ENCODE measurements at places on chromosomes 5 and 9. TPM values are rescaled to one million over a fixed set of nuclear protein-coding genes. Genes with fewer than 3 reads are reported as not detected.

DNA sequence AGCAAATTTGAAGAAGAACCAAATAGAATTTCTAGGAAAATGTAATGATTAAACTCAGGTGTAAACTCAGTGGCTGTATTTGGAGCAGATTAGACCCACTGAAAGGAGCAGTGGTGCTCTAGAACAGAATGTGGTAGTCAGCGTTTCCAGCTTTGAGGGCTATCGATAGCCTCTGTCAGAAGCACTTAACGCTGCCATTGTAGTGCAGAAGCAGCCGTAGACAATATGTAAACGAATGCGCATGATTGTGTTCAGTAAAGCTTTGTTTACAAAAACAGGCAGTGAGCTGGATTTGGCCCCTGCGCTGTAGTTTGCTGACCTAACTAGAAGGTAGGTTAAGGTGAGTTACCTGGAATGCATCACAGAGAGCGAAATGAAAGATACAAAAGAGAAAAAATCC lies 72.0 kb downstream of the FAM78A start:
- no peak for DNase-seq

GRCh38 chr9:126643945-126644527 lies 30.3 kb downstream of the LMX1B start:
- DNase-seq: no peak

GRCh38 chr9:89615661-89616060 lies 10.8 kb downstream of the GADD45G start:
- DNase-seq: no peak

- no peak for DNase-seq
Observed at GRCh38 chr5:38250763-38251448, 7.5 kb upstream of the EGFLAM start.

DNA sequence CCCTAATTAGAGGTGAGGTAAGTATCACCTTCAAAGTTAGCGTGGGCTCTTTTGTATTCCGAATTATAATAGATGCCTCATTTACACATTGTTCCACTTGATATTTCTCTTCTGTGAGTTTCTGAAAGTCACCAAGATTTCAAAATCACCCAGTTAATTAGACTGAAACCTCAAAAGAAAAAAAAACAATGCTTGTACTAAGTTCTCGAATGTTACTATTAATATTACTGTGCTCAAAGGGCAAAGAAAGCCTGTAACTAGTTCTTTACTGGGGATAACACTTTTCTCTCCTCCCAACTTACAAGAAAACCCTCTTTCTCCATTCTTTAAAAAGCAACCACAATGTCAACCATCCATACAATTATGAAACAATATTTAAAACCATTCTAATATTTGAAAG lies 98.5 kb downstream of the STRBP start:
- DNase-seq: no peak

Gene NUP188
- 184 TPM for total RNA-seq

Gene PAX5
- 1.9 TPM for total RNA-seq

Gene CTXN3
- 0.24 TPM for total RNA-seq
